G401 (cell line): ENCODE measurements at places on chromosomes 12 and 14. TPM values are rescaled to one million over a fixed set of nuclear protein-coding genes. Genes with fewer than 3 reads are reported as not detected.

- no peak for DNase-seq
Observed at GRCh38 chr12:101174541-101174940, 35.5 kb downstream of the SLC5A8 start.

GRCh38 chr14:60233251-60233650 is 15.8 kb upstream of the PPM1A start:
- DNase-seq: no peak

DNA sequence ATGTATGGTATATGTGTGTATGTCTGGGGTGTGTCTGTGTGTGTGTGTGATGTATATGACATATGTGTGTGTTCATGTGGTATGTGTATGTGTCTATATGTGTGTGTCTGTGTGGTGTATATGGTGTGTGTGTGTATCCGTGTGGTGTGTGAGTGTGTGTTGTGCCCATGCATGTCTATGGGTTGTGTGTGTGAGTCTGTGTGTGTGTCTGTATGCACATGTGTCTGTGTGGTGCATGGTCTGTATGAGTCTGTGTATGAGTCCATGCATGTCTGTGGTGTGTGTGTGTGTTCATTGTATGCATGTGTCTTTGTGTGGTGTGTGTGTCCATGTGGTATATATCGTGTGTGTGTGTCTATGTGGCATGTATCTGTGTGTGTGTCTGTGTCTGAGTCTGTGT is 168.1 kb upstream of the GSC start:
- no peak for DNase-seq

GRCh38 chr12:111964935-111965334 is 48.0 kb downstream of the TMEM116 start:
- DNase-seq: no peak

GRCh38 chr12:67928621-67929383 is 60.4 kb upstream of the IFNG-AS1 start:
- no peak for DNase-seq

Gene DPY19L2
- total RNA-seq: 2.0 and 5.5 TPM in 2 replicates

Gene CCDC38
- not detected in 2 replicates for total RNA-seq

Gene HSPA2
- total RNA-seq: not detected in 2 replicates

Gene MFAP5
- not detected in 2 replicates for total RNA-seq
